ENCODE measurements at places on chromosomes 3 and 15. TPM values are rescaled to one million over a fixed set of nuclear protein-coding genes. Genes with fewer than 3 reads are reported as not detected.
A peak's percentile ranks its signal among the peaks of the same experiment; 100 is the strongest.

DNA sequence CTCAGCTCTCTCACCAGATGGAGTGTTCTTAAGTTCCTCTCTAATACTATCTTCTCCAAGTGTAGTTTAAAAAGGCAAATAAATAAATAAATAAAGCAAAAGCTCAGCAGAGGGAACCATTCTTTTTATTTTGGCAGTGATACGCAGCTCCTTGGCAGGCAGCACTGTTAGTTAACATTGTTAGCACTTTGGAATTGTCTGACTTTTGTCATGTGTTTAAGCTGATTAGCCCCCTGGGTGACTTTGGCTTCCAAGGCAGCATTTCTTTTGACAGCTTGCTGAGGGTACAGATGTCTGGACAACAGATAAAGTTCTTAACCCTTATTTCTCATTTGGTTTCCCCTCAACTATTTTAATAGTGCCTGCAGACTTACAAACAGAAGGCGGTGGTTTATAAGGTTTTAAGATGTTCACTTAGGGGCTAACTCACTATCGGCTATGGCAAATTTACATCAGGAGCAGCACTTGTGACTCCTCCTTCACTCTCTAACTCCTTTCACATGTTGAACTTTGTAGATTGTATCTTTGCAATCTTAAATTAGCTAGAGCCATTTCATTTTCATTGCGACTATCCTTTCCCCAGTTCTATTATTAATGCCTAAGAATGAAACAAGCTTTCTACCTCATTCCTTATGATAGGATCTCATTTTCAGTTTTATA, 213.4 kb downstream of the ZBBX start:
- DNase-seq, result no peak

- peak; percentile 90 for DNase-seq
These were observed 37.7 kb downstream of the GPD1L start for GRCh38 chr3:32143849-32144757.

DNA sequence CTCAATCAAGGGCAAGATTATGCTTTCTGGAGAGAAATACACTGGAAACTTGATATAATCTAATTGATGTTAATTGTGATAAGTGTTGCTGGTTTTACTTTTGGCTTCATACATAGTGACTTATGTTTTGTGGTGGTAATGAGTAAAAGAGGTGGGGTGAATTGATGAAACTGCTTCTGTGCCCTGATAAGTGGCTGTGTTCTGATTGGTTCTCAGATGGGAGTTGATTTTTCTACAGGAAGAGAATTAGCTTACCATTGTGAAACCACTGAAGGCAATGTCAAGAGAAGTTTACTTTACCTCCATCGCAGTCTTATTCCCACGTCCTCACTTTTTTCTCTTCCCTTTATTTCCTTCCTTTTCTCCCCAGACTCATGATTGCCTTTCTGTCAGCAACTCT, 23.8 kb downstream of the TMEM45A start:
- DNase-seq, result no peak

DNA sequence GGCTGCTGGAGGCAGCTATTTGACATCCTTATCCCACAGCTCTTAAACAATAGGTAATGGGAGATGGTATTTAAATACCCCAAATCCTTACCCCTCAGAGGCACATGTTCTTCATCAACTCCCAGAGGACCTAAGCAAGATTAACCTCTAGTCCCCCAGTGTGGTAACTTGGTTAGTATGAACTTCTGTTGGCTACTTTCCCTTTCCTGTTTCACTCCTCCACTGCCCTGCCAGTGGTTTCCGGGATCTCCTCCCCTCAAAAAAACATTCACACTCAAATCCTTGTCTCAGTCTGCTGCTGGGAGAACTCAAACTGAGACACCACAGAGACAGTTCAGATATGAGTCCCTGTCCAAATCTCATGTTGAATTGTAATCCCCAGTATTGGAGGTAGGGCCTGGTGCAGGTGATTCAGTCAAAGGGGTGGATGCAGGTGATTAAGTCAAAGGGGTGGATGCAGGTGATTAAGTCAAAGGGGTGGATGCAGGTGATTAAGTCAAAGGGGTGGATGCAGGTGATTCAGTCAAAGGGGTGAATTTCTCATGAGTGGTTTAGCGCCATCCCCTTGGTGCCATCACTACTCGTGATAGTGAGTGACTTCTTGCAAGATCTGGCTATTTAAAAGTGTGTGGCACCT, 335.0 kb upstream of the CTNNB1 start:
- DNase-seq, result no peak

- peak; percentile 94 for DNase-seq
These were observed 59.8 kb upstream of the BOC start for GRCh38 chr3:113151461-113152031.

DNA sequence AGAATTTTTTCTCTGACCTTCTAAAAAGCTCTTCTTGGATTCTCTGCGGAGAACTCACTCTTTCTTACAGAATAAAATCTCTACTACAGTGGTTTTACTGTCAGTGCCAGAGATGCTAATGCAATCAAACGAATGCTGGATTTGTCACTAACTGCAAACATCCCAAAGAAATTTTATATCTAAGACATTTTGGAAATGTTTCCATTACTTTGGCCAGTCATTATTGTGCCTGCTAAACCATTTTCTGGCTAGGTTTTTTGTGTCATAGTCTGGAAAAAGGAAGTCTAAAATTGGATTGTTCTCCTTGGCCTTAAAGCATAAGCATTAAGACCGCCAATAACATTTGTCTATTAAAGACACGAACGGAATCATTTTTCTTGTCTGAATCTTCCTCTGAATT, 54.0 kb downstream of the PLOD2 start:
- no peak for DNase-seq

DNA sequence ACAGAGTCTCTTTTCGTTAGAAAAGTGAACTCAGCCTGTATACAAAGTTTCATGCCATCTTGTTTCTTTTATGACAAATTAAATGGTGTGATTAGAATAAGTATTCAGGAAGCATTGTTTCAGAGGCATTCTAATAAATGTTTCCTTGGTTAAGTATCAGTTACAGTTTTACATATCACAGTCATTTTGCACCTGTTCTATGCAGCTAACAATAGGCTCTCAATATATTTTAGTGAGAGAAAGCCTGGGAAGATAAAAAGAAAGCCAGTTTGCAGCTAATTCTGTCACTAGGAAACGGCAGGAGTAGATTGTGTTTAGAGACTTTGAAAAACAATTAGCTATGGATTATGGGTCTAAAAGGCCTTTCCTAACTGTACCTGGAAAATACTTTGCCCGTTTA, 252.8 kb downstream of the ZIC1 start:
- DNase-seq, result no peak

EXD1 gene
- not detected for polyA plus RNA-seq

TMEM212 gene
- polyA plus RNA-seq, result 0.06 TPM

KBTBD13 gene
- polyA plus RNA-seq, result 0.07 TPM

INSYN1 gene
- polyA plus RNA-seq, result 26.9 TPM

MYH15 gene
- polyA plus RNA-seq, result 0.55 TPM
